Esophagus squamous epithelium (tissue), 5 donors: ENCODE measurements at places on chromosomes 16 and 17.

DNA sequence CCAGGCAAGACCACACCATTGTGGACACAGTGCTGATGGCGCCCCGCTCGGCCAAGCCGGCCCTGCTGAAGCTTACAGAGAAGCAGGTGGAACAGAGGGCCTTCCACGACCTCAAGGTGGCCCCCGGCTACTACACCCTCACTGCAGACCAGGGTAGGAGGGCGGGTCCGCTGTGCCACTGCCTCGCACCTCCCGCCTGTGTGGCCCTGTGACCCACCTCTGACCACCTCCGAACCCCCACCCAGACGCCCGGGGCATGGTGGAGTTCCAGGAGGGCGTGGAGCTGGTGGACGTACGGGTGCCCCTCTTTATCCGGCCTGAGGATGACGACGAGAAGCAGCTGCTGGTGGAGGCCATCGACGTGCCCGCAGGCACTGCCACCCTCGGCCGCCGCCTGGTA lies 21.1 kb downstream of the ITGB4 start:
- no peak for DNase-seq

- no peak for DNase-seq
Observed at GRCh38 chr17:75673487-75673886, 6.3 kb downstream of the SAP30BP start.

DNA sequence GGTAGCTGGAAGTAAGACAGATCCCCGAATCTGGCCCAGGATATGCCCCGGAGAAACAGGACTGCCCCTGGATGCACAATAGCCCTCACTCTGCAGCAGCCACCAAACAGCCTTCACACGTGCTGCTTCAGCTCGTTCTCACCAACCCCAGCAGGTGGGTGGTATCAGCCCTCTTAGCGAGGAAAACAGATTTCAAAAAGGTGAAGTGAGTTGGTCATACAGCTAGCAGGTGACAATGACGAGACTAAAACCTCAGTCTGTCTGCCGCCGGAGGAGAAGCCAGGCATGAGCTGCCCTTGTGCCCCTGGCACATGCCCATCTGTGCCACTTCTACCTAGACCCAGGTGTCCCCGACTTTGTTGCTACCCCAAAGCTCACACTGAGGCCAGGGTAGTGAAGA lies 92.4 kb downstream of the YPEL2 start:
- no peak for DNase-seq

- DNase-seq: no peak
Observed at GRCh38 chr16:83472776-83473501, 334.8 kb upstream of the HSBP1 start.

DNA sequence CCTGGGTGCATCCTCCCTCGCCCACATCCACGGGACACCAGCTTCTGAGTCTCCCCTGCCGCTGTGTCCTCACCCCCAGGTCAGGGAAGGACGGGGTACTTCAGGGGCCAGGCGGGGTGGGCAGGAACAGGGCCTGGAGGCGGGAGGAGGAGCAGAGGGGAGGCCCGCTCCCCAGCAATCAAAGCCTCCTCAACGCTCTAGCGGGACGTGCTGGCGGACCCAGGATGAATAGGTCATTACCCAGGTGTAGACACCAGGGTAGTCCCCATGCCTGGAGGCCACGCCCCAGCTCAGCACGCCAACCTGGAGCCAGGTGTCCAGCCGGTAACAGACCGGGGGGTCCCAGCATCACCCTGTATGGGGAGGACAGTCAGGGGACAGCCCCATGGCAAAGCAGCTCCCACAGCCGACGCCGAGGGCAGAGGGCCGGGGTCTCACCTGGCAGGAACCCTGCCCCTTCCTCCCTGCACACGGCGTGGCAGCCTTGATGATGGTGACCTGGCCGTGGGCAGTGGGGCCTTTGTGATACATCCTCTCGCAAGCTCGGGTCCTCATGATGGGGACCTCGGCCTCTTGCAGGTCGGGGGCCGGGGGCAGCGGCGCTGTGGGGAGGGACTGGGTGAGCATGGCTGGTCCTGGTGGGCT lies 24.2 kb downstream of the TPSD1 start:
- no peak for DNase-seq

DNA sequence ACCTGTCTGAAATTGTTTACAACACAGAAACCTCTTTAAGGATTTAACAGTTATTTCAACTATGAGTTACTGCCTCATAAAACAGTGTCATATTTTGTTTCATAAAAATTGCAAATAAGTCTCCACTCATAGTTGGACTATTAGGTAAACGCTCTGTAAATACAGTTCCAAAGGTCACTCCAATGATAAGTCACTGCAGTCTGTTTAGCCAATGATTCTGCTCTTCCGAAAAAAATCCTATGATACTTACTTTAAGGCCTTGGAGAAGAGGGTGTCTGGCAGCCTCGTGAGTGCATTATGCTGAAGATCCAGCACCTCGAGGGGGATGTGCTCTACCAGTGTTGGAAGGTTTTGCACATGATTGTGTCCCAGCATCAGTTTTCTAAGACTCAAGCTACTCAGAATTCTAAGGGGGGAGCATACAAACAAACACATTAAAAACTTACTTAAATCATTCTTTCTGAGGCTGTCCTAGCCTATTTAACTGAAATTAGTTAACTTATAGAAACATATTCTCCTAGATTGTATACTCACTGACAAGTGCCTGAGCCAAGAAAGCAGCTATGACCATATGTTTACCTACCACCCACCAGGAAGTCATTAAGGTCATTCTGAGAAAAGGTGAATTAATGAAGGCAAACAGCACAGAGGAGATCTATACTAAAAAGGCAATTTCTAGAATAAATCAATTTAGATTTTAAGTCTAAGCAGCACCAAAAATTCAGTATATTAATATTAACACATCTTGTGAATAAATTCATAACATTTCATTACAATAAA lies 41.1 kb downstream of the MARVELD3 start:
- DNase-seq: no peak

- no peak for DNase-seq
Observed at GRCh38 chr16:65446427-65446826, 324.6 kb upstream of the CDH11 start.

DNA sequence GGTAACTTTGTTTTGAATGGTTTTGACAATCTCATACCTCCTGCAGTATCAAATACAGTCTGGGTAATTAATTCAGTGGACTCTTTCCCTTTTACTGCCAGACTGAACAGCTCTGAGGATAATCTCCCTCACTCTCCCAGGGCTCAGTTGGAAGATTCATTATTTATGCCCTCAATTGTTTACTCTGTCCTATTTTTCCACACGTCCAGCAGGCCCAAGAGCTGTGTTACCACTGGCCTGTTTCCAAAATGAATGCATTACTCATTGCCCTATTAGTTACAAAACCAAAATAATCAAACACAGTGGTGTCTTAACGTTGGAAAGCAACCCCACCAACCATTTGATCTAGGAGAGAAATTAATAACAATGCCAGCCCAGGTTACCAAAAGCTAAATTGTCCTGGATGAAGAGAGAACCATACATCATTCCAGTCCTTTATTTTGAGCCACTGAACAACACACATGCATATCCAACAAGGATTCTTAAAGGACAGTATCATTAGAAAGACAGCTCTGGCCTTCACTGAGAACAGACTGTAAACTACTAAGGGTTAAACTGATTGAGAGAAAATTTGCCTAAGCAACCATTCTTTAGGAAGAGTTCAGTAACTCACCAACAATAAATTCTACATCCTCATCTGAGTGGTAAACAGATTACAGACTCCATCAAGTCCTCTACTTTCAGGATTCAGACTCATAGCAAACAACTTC lies 34.5 kb downstream of the FAM222B start:
- no peak for DNase-seq

- no peak for DNase-seq
Observed at GRCh38 chr16:85202051-85202601, 89.9 kb upstream of the CIBAR2 start.

DNA sequence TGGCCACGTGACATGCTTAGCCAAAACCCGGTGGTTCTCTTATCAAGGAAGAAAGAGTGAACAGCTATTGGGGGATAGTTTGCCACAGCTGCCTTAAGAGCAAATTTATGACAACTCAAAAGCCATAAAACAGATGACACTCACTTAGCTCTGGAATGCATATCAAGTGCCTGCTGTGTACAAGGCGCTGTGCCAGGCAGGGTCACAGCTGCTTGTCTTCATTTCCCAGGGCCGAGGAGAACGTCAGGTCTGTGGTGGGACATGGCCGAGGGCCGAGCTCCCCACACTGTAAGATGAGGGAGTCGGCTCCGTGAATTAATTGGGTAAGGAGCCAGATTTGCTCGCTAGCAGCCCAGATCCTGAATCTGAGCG lies 14.0 kb downstream of the EEF2K start:
- DNase-seq: no peak

DNA sequence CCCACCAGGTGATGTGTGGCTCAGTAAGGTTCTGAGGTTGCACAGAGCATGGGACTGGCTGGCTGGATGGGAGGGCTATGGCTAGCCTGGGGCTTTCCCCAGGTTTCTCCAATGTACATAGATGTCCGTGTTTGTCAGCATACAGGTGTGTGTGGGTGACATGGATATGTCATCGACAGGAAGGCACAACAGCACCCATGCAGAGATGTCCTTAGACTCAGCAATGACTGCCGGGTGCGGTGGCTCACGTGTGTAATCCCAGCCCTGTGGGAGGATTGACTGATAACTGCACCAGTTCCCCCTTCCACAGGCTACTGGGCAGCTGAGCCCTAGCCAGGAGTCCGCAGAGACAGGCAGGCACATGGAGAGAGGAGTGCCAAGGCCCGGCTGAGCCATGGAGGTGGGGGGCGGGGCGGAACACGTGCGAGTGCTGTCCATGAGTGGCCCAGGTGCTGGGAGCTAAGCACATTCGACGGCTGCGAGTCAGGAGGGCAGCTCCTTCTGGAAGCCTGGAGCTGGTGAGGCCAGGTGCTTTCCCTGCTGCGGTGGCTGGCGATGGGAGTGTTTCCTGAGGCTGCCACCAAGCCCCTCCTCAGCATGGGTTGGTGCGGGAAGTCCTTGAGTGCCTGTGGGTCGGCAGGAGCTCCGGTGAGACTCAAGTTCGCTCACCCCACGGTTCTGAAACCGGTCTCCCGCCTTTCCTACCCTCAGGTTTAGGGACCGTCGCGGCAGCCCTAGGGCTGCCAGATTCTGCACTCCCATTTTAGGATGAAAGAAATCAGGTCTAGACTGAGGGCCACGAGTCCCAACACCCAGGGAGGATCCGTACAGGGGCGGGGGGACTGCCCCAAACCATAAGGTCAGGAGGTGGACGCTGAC lies 858 bp upstream of the ASPSCR1 start:
- DNase-seq: no peak

DNA sequence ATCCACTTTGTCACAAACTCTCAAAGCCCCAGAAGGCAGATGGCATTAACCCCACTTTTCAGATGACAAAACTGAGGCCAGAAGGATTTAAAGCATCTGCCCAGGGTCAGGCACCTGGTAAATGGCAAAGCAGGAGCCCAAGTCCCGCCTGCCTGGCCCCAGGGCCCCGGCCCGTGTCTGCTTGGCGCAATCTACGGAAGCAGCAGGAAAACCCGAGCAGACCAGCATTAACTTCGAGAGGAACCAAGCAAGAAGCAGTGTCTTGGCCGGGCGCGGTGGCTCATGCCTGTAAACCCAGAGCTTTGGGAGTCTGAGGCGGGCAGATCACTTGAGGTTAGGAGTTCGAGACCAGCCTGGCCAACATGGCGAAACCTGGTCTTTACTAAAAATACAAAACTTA lies 21.6 kb downstream of the RTN4RL1 start:
- DNase-seq: no peak

DNA sequence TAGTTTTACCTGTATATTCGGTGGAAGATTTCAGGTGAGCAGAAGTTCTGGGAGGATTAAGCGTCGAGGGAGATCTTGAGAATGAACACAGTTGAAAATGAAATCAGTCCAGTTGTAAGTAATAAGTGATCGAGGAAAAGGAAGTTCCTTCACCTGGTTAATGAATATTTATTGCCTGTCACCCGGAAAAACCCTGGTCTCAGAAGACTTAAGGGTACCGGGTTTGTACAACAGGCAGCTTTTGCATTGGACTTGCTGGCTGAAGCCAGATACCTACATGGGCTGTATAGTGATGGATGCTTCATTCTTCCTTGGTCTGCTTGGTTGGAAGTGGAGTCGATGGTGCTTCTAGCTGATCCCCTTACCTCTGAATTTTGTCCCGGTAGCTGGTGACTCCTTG lies 72.7 kb downstream of the PRKCA start:
- no peak for DNase-seq

GRCh38 chr16:28573738-28574718 lies 20.3 kb downstream of the SGF29 start:
- DNase-seq: no peak

DNA sequence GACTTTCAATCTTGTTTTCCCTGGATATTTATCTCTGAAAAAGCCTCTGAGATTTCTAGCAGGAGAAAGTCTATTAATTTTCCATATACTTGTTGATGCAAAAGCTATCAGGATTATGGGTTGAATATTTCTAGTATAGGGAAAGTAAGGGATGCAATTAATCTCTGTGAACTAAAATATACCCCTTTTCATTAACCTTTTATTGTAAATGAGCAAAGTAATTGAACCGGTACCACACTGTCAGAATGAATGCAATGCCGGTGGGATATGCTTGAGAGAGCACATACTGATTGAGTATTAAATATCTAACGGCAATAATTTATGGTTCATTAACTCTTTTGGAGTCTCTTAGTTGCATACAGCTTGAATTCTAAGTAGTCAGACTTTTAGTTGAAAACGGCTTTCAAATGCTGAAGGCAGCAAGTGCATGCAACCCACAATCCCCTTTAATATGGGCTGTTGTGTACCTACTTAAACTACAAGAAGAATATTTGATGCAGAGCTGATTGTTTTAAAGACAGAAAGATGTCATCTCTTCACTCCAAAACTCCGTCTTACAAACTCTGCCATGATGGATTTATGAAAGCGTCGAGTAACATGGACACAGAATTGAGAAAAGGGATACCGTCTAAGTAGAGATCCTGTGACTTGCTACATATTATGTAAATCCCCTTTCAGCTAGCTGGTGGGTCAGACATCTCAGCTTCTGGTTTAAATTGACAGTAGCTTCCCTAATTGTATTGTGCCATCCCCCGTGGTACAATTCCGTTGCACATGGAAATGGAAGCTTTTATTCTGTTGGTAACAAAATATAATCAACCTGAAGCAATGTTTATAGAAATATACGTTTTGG lies 141.3 kb upstream of the CDH8 start:
- DNase-seq: no peak

GRCh38 chr17:64565563-64565962 lies 58.8 kb downstream of the CEP95 start:
- DNase-seq: no peak

DNA sequence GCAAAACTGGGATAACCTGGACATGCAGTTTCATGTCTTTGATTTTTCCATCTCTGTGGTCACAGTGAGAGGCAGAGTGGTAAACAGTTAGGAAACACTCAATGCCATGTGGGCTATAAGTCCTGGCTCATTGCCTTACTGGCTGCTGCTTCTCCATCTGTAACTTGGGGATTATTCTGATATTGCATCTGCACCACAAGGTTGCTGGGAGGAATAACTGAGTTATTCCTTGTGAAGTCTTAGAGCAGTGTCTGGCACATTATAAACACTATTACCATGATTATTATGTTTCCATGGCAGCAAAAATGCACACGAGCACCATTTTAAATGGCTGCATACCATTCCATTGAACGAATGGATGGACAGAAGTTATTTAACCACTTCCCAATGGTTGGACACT lies 111.7 kb upstream of the CDH5 start:
- DNase-seq: no peak
